Activated T-helper 17 cell treated with anti-CD3 and anti-CD28 coated beads, Interleukin-2, amount 50 U/mL, for 72 hours (primary cell): ENCODE measurements at places on chromosomes 5 and 9. TPM values are rescaled to one million over a fixed set of nuclear protein-coding genes. Genes with fewer than 3 reads are reported as not detected.

ANKRD34B gene
- total RNA-seq: not detected

CDX1 gene
- total RNA-seq: not detected

INSYN2B gene
- not detected for total RNA-seq

MLANA gene
- not detected for total RNA-seq

SLC36A3 gene
- not detected for total RNA-seq

SPATA31E1 gene
- not detected for total RNA-seq

VLDLR gene
- total RNA-seq: 10.9 TPM

CAVIN4 gene
- total RNA-seq: 0.45 TPM

MEGF10 gene
- total RNA-seq: not detected

DNA sequence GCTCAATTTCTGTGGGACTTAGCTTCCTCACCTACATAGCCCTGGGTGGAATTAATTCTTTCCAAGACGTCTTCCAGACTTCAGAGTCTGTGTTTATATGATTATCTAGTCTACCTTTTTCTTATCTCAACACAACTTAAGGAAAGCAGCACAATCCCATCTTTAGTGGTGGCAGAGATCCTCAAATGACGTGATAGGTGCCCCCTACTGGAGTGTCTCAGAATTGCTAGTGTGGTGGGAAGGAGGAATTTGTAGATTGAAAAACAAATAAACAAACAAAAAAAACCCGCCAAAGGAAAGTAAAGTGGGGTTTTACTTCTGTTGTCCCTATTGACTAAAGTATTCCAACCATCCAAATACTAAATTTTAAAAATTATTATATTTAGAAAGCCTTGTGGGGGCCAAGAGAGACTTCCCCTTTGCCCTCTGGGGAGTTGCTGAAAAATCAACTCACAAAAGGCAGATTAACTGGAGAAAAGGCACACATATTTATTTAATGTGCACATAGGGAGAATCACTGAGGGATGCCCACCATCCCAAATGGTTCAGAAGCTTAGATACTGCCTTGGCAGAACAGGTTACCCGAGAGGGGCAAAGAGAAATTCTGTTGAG, 283.3 kb downstream of the TMEM167A start:
- ATAC-seq: no peak

DNA sequence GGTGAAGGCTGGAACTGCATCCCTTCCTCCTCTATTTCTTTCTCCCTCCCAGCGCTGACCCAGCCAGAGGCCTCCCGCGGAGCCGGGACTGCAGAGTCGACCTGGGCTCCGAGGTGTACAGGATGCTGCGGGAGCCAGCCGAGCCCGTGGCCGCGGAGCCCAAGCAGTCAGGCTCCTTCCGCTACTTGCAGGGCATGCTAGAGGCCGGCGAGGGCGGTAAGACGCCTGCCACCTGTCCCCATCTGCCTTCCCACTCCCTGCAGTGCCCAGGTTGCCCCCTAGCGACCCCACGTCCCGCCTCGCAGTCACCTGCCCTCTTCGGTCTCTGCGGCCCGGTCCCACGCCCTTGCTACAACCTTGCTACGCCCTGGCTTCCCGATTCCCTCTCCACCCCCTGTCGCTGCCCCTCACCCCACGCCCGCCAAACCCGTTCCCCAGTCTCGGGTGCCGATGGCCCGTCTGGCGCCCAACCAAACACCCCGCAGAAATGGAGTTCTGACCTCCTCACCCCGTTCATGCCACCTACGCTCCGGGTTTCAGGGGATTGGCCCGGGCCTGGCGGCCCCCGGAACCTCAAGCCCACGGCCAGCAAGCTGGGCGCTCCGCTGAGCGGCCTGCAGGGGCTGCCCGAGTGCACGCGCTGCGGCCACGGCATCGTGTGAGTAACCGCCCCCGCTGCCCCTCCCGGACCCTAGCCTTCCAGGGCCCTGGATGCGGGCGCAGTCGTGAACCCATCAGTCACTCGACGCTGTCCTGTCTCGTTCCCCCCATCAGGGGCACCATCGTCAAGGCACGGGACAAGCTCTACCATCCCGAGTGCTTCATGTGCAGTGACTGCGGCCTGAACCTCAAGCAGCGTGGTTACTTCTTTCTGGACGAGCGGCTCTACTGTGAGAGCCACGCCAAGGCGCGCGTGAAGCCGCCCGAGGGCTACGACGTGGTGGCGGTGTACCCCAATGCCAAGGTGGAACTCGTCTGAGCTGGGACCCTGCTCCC, 14.1 kb downstream of the PDLIM4 start:
- no peak for ATAC-seq

GRCh38 chr5:137730336-137730735, 5.6 kb downstream of the KLHL3 start:
- no peak for ATAC-seq

DNA sequence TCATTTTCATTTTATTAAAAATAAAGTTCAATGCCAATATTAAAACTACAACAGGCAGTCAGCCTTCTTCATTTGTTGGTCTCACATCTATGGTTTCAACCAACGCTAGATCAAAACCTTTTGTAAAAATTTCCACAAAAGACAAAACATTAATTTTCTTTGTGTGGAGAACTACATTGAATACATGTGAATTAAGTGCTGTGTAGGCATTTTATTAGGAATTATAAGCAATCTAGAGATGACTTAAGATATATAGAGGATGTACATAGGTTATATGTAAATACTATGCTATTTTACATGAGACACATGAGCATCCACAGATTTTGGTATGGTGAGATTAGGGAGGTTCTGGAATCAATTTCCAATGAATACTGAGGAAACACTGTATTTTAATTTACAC, 94.2 kb downstream of the CYLC2 start:
- no peak for ATAC-seq

DNA sequence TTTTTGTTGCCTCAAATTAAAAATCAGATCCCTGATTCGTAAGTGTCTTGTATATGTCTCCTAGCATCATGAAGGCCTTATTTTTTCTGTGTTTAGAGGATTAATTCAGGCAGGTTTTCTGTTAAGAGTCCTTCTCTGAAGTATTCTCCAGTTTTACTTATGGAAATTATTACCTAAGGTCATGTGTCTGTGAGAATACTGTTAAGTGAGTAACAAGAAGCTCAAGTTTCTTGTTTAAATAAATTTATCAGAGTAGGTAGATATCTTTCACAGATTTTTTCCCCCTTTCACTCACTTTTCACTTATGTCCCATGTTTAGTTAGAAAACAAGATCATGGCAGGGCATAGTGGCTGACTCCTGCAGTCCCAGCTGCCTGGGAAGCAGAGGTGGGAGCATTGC, 233.6 kb downstream of the KDM4C start:
- ATAC-seq: no peak

- no peak for ATAC-seq
Observed at GRCh38 chr9:2725126-2725525, 7.8 kb downstream of the KCNV2 start.
